Osteoblast (primary cell): ENCODE measurements at places on chromosomes 6 and 20. TPM values are rescaled to one million over a fixed set of nuclear protein-coding genes. Genes with fewer than 3 reads are reported as not detected.

DNA sequence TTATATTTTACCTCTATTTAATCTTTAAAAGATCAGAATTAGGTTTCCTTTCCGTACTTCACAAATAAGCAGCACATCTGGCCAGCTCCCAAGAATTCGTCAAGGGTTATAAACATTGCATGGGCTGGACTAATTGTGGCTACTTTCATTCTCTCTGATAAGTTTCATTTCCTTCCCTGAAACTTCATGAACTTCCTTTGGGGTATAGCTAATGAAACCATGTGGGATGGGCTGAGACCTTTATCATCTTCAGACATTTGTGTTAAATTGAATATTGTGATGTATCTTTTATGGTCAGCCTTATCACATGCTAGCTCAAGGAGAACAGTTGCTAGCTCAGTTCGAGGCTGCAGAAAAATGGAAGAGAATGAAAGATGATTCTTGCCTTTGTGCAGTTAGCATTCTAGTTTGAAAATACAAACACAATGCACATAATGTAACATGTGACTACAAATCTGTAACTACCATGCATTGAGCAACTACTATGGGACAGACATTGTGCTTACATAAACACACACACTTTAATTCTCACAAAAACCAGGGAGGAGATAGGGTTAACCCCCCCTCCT is 1.7 kb upstream of the GMPR start:
- no peak for DNase-seq

GRCh38 chr6:73566954-73567591 is 46.2 kb upstream of the EEF1A1 start:
- peak; percentile 54 for DNase-seq

The AVP gene
- total RNA-seq, result not detected in 2 replicates

The DAAM2 gene
- 29.0 and 46.9 TPM in 2 replicates for total RNA-seq

DNA sequence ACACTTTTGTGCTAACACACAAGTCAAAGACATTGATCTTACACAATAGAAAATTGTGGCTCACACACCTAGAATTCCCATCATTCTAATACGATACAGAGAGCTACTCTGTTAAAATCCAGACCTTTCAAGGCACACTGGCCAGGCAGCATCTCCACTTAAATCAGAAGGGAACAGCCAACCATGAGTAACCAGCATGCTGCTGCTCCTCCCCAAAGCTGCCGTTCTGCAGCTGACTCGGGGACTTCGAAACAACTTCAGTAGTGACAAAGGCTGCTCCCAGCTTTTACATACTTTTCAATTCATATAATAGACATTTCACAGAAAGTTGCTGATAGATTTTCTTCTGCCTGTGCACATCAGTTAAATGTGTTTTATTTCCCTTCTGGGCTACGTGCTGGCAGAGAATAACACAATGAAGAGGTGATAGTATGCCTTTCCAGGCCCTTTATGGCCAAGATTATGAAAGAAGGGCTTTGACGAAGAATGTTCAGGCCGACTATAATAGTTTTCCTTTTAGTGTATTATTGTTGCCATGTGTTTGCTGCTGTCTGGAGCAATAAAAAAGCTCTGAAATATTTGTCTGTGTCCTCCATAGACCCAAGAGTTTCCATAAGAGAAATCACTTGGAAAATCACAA is 159.0 kb downstream of the GMDS start:
- no peak for DNase-seq

- peak; percentile 76 for DNase-seq
Measured at GRCh38 chr6:14396826-14397517, 279.4 kb downstream of the CD83 start.

DNA sequence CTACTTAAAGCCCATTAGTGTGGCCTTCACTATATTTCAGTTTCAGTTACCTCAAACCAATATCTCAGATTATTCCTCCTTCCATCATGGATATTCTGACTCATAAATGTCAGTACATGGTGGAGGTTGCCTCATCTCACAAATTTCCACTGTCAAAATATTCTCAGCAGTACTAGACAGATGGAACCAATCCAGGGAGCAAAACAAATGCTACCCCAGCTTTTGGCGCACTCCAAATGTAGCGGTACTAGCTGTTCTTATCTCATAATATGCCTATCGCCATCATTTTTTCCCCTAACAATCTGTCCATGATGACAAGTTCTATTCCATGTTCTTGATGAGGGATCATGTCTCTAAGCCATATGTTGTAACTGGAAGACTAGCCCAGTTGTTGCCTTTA is 1026.1 kb downstream of the KIF16B start:
- no peak for DNase-seq

The CRISP3 gene
- not detected in 2 replicates for total RNA-seq

The PAX1 gene
- under 0.01 TPM in 1 of 2 replicates, not detected in the other for total RNA-seq

DNA sequence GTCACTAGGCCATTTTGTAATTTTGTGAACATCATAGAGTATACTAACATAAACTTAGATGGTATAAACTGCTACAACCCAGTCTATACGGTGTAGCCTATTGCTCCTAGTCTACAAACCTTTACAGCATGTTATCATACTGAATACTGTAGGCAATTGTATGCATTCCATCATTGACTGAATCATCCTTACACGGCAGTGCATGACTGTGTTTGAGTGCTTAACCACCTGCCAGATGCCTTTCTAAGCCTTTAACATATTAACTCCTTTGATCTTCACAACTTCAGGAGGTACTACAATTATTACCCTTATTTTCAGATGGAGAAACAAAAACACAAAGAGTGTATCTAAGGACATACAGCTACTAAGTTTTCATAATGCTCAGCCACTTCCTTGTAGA is 14.0 kb downstream of the DPPA5 start:
- DNase-seq, result no peak

- DNase-seq, result peak; percentile 66
Measured at GRCh38 chr6:42729731-42730130, 7.3 kb upstream of the PRPH2 start.

DNA sequence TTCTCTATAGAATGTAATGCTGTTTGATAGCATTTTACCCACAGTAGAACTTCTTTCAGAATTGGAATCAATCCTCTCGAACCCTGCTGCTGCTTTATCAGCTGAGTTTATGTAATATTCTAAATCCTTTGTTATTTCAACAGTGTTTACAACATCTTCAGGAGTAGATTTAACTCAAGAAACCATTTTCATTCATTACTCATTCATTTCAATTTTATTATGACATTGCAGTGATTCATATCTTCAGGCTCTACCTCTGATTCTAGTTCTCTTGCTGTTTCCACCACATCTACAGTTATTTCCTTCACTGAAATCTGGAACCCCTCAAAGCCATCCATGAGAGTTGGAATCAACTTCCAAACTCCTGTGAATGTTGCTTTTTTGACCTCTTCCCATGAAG is 93.7 kb downstream of the ZFAND3 start:
- DNase-seq, result no peak

DNA sequence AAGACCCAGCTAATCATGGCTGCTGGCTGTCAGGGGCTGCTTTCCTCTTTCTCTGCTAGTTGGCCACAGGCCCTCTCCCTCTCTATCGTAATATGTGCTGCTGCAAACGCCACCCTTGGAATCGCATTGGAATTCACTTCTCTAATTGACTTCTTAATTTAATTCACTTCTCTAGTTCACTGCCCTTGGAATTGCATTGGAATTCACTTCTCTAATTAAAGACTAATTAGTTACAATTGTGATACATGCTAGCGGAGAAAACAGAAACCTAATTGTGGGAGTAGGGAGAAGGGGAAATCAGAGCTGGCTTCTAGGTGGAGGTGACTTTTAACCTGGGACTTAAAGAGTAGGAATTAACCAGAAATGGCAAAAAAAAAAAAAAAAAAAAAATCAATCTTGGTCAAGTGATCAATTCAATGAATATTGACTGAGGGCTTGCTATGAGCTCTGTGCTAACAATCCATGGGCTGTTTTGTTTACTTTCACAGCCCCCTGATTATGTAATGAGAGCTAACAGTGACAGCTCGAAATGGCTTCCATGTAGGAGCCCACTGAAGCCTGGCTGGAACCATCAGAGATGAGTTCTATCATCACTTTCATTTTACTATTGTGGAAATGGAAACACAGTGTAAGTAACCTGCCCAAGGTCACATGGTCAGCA is 11.3 kb downstream of the ZFP64 start:
- DNase-seq, result no peak

The FAM50B gene
- 7.1 and 8.0 TPM in 2 replicates for total RNA-seq

The PRDM13 gene
- total RNA-seq, result not detected in 2 replicates

- no peak for DNase-seq
Measured at GRCh38 chr20:54980103-54980960, 504.9 kb downstream of the DOK5 start.

- DNase-seq, result no peak
Measured at GRCh38 chr20:59756241-59756640, 151.9 kb downstream of the PHACTR3 start.

DNA sequence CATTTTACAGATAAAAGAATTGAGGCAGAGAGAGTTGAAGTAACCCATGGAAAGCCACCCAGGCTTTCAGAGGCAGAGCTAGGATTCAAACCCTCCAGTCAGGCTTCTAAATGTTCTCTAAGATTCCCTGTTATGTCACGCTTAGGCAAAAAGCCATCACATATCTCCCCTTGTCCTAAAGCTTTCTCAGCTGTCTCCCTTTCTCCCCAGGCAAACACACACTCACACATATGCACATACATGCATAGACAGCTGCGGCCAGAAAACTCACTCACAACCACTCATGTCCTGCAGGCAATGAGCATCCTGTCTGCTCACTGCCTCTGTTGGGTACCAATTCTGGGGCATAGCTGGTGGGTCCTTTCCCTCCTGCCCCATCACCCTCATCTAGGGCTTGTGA is 595.9 kb upstream of the CHD6 start:
- no peak for DNase-seq

- DNase-seq, result no peak
Measured at GRCh38 chr6:110520209-110520965, 44.0 kb upstream of the SLC22A16 start.

The LST1 gene
- total RNA-seq, result 0.29 TPM in 1 of 2 replicates, not detected in the other

The MEP1A gene
- total RNA-seq, result not detected in 2 replicates

DNA sequence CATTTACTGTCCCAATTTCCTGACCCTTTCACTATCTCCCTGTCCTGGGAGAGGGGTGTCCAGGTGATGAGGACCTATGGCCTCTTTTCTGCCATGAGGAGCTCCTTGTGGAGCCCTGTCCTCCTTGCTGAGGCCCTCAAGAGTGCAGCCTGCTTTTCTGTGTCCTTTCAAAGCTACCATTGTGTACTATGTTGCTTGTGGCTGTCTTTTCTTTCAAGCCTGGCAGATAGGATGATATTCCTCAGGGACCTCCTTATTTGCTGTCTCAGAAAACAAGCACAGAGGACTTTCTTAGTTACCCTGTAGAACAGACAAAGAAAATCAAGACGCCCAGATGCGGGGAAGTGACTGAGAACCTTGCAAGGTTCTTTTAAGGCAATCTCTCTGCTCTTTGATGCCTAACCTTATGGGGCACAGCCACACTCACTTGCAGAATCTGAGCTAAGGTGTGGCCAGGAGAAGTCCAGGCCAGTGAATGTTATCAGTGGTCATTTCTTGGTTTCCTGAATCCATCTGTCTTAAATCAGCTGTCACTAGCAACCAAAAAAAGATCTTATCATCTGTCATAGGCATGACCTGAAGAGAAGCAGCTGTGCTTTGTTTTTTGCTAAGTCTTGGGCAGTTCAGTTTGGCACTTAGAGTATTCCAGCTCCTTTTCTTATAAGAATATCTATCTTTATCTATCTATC is 17.2 kb downstream of the CARMIL1 start:
- no peak for DNase-seq

DNA sequence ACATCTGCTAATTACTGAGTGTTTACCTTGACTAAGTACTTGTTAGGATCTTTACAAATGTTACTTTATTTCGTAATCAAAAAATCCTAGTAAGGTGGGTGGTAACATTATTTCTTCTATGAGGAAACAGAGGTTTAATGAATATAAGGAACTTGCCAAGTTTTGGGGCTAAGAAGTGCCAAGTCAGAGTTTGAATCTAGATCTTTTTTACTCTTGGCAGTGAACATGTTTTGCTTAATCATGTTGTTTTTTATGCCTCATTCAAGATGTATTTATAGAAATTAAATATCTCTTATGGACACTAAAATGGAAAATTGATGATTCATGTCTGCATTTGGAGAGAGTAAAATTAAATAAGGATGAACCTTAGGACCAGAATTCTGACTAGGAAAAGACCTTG is 393.7 kb downstream of the UTRN start:
- DNase-seq, result peak; percentile 37

DNA sequence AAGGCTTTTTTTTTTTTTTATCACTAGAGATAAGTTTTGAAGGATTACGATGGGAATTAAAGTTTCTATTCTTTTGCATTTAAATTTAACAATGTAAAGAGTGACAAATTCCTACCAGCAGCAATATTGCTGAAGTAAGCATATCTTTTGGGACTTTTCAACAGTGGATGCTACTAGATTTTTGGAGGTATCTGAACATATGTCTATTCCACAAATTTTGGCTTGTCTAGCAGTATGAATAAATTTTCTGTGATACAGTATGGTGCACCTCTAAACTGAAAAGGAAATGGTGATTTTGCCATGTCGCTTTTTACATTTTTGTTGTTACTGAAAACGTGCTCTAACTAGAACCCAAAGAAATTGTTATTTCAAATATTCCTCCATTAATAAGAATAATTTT is 368.3 kb upstream of the MANEA start:
- no peak for DNase-seq

The CST2 gene
- total RNA-seq, result not detected in 2 replicates

GRCh38 chr6:69901361-69901760 is 35.0 kb downstream of the COL19A1 start:
- DNase-seq, result no peak

The TCF21 gene
- total RNA-seq, result not detected in 2 replicates

DNA sequence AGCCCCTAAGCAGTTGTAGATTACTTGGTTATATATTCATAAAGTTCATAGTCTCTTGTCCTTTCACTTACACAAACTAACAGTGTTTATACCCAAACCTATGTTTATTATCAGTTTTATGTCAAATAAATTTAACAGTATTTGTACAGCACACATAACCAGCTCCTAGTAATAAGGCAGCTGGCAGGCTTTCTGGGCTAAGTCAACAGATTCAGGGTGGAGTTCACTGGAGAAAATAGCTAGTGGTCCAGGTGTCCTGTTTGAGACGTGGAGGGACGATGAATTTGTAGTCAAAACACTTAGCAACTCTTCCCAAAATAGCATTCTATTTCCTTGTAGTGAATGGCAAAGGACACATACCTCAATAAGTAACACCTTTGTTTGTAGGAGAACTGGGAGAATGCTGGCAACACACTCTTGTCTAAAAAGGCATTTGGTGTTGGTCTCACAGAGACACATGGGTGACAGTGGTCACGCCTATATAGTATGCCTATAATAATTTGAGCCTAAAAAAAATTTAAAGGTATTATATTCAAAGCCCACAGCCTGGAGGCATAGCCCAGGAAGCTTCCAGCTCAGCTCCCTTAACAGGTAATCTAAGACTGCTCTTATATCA is 156.4 kb upstream of the CARMIL1 start:
- DNase-seq, result no peak

- DNase-seq, result peak; percentile 49
Measured at GRCh38 chr6:39243809-39244208, 14.5 kb upstream of the KCNK5 start.
